IPS DF 6.9 (cell line): ENCODE measurements at places on chromosomes 6 and 20.
A peak's percentile ranks its signal among the peaks of the same experiment; 100 is the strongest.

GRCh38 chr20:18628330-18628920 lies 40.6 kb downstream of the DTD1 start:
- H3K27me3 ChIP-seq = no peaks in the 10 kb centered on the region
- H3K4me1 ChIP-seq = no peaks in the 10 kb centered on the region
- DNase-seq = peak; percentile 33
- H3K27ac ChIP-seq = no peak overlapping the region
- no peaks in the 10 kb centered on the region for H3K36me3 ChIP-seq
- no peak overlapping the region for H3K4me3 ChIP-seq

GRCh38 chr20:53278555-53278954 lies 306.4 kb downstream of the TSHZ2 start:
- no peaks in the 10 kb centered on the region for H3K36me3 ChIP-seq
- DNase-seq = no peak
- H3K27me3 ChIP-seq = no peaks in the 10 kb centered on the region
- H3K27ac ChIP-seq = no peak overlapping the region
- peaks cover 7% of the 10 kb centered on the region; the same call in 1 of the 2 replicates for H3K4me1 ChIP-seq

- no peak overlapping the region for H3K27ac ChIP-seq
- H3K36me3 ChIP-seq = no peaks in the 10 kb centered on the region
- H3K4me1 ChIP-seq = no peaks in the 10 kb centered on the region
- no peak for DNase-seq
- H3K4me3 ChIP-seq = no peak overlapping the region
Measured at GRCh38 chr20:45070932-45071632, 29.8 kb downstream of the KCNS1 start.

GRCh38 chr20:31523361-31524283 lies 9.4 kb downstream of the HM13 start:
- H3K27ac ChIP-seq = no peak overlapping the region
- H3K4me1 ChIP-seq = no peaks in the 10 kb centered on the region
- no peak for DNase-seq
- H3K27me3 ChIP-seq = no peaks in the 10 kb centered on the region
- peaks cover 4% of the 10 kb centered on the region; the same call in 1 of the 2 replicates for H3K36me3 ChIP-seq
- no peak overlapping the region for H3K4me3 ChIP-seq

GRCh38 chr20:35953387-35954199 lies 709 bp downstream of the SCAND1 start:
- H3K27ac ChIP-seq = no peak overlapping the region
- no peak for DNase-seq
- no peaks in the 10 kb centered on the region; the same call in 1 of the 2 replicates for H3K36me3 ChIP-seq
- H3K27me3 ChIP-seq = no peaks in the 10 kb centered on the region
- peak overlapping the region; percentile 61 for H3K4me3 ChIP-seq
- no peaks in the 10 kb centered on the region for H3K4me1 ChIP-seq

- H3K27ac ChIP-seq = no peak overlapping the region
- peaks cover 4% of the 10 kb centered on the region for H3K4me1 ChIP-seq
- no peak for DNase-seq
- H3K27me3 ChIP-seq = no peaks in the 10 kb centered on the region
- no peaks in the 10 kb centered on the region for H3K36me3 ChIP-seq
Measured at GRCh38 chr6:18400831-18401446, 13.8 kb downstream of the RNF144B start.

- no peak for DNase-seq
- no peaks in the 10 kb centered on the region for H3K4me1 ChIP-seq
- no peak overlapping the region for H3K27ac ChIP-seq
- H3K4me3 ChIP-seq = no peak overlapping the region
- no peaks in the 10 kb centered on the region for H3K36me3 ChIP-seq
- no peaks in the 10 kb centered on the region for H3K27me3 ChIP-seq
Measured at GRCh38 chr6:169048865-169049205, 204.8 kb downstream of the THBS2 start.

DNA sequence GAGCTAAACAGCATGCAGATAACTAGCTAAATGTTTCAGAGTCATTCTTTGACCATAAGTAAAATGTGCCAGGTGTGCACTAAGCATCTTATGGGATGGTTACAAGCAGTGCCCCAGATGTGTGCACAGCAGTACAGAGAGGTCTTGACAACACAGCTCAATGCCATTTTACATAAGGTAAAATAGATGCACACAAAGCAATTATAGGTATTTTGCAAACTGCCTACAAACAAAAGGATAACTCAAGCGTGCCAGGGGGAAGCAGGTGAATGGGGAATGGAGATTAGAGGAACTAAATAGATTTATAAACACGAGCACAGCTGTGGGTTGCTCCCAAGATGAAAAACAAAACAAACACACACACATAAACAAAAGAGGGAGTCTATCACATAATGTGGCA lies 64.8 kb downstream of the SLC2A10 start:
- H3K27me3 ChIP-seq = no peaks in the 10 kb centered on the region
- H3K27ac ChIP-seq = no peak overlapping the region
- H3K4me3 ChIP-seq = no peak overlapping the region
- no peaks in the 10 kb centered on the region for H3K36me3 ChIP-seq
- H3K4me1 ChIP-seq = 0 out of 2 replicates have a peak, but pooled peaks cover 2% of the 10 kb centered on the region

DNA sequence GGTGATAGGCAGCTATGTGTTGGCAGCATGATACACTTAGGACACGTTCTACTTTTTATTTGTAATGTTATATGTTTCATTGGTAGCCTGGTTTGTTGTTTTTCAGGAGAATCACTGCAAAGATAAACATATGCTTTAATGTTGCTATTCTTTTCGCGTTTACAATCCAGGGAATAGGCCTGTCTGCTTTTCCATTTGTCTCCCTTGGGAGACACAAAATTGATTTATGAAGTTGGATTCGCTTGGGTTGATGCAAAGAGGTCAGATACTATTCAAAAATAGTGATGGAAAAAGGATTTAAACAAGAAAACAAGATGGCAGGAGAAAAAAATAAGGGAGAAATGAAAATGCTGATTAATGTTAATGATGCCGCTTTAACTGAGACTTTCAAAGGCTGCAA lies 179.5 kb upstream of the SOX4 start:
- no peak overlapping the region for H3K27ac ChIP-seq
- no peaks in the 10 kb centered on the region for H3K36me3 ChIP-seq
- no peak overlapping the region for H3K4me3 ChIP-seq

GRCh38 chr6:3314621-3315467 lies 56.1 kb downstream of the PSMG4 start:
- 0 out of 2 replicates have a peak, but pooled peaks cover 2% of the 10 kb centered on the region for H3K36me3 ChIP-seq
- no peak for DNase-seq
- no peak overlapping the region for H3K4me3 ChIP-seq
- no peaks in the 10 kb centered on the region for H3K4me1 ChIP-seq
- H3K27ac ChIP-seq = no peak overlapping the region

DNA sequence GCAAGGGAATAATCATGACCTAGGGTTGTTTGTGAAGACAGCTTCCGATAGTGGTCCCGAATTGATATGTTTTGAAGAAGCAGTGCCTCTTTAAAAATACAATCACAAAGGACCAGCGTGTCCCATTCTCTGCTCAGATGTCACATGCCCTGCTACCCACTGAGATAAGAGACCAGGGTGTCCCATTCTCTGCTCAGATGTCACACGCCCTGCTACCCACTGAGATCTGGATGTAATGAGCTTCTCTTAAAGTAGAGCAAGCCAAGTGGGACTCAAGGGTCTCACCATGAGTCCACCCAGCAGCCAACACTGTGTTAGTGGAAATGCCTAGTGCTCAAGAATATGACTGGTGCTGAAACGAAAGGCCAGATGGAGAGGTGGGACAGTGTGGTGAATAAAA lies 22.2 kb downstream of the RIN2 start:
- DNase-seq = no peak
- no peaks in the 10 kb centered on the region for H3K27me3 ChIP-seq
- H3K4me3 ChIP-seq = no peak overlapping the region

- H3K36me3 ChIP-seq = no peaks in the 10 kb centered on the region
- no peak for DNase-seq
- no peak overlapping the region for H3K4me3 ChIP-seq
- H3K27ac ChIP-seq = no peak overlapping the region
- H3K27me3 ChIP-seq = no peaks in the 10 kb centered on the region
Measured at GRCh38 chr6:106372838-106373501, 12.5 kb downstream of the CRYBG1 start.

GRCh38 chr20:62104791-62105345 lies 17.4 kb upstream of the LSM14B start:
- DNase-seq = no peak
- no peak overlapping the region for H3K27ac ChIP-seq
- H3K27me3 ChIP-seq = no peaks in the 10 kb centered on the region
- no peaks in the 10 kb centered on the region for H3K36me3 ChIP-seq
- H3K4me1 ChIP-seq = peaks cover 3% of the 10 kb centered on the region; the same call in 1 of the 2 replicates
- no peak overlapping the region for H3K4me3 ChIP-seq
